ENCODE measurements at places on chromosomes 1 and 21.

- H3K27ac ChIP-seq: no peak overlapping the region
- H3K4me3 ChIP-seq: no peak overlapping the region
- DNase-seq: no peak
- H3K4me1 ChIP-seq: peaks cover 7% of the 10 kb centered on the region
- H3K36me3 ChIP-seq: no peaks in the 10 kb centered on the region
Measured at GRCh38 chr1:60425528-60425927, 352.0 kb upstream of the C1orf87 start.

DNA sequence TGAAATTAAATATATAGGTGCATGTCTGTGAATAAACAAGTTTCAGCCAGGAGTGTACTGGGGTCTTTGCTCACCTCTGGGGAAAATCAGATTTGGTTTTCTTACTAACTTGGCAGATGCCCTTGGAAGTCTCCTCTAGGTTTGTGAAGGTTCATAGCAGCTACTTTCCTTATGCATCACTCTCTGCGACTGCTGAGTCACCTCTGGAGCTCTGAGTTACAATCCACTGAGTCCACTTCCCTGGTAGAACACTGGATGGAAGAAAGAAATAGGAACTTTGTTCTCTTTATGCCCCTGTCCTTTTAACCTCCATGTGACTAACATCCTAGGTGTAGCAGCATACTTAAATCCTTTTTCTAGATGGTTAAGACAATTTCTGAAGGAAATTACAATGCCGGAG lies 4.4 kb upstream of the FASLG start:
- H3K4me1 ChIP-seq: no peaks in the 10 kb centered on the region
- H3K27me3 ChIP-seq: no peaks in the 10 kb centered on the region
- no peak for DNase-seq
- no peak overlapping the region for H3K27ac ChIP-seq
- no peaks in the 10 kb centered on the region for H3K36me3 ChIP-seq

- no peak overlapping the region for H3K27ac ChIP-seq
- no peaks in the 10 kb centered on the region for H3K36me3 ChIP-seq
- no peaks in the 10 kb centered on the region for H3K27me3 ChIP-seq
Measured at GRCh38 chr21:44440241-44441040, 14.9 kb upstream of the LRRC3 start.

- no peaks in the 10 kb centered on the region for H3K4me1 ChIP-seq
- no peak for DNase-seq
- no peak overlapping the region for H3K27ac ChIP-seq
Measured at GRCh38 chr1:187203257-187203656, 374.5 kb downstream of the PLA2G4A start.

GRCh38 chr1:37036667-37037053 lies 2.3 kb upstream of the GRIK3 start:
- peaks cover 11% of the 10 kb centered on the region for H3K4me1 ChIP-seq
- peaks cover 95% of the 10 kb centered on the region for H3K27me3 ChIP-seq
- DNase-seq: no peak
- H3K27ac ChIP-seq: no peak overlapping the region
- H3K36me3 ChIP-seq: no peaks in the 10 kb centered on the region

- peaks cover 10% of the 10 kb centered on the region for H3K4me1 ChIP-seq
- DNase-seq: no peak
- peaks cover 1% of the 10 kb centered on the region for H3K36me3 ChIP-seq
Measured at GRCh38 chr1:151479462-151479861, 20.2 kb upstream of the POGZ start.

GRCh38 chr1:36769886-36770830 lies 264.2 kb downstream of the GRIK3 start:
- H3K36me3 ChIP-seq: no peaks in the 10 kb centered on the region
- H3K4me3 ChIP-seq: no peak overlapping the region
- no peak overlapping the region for H3K27ac ChIP-seq
- no peak for DNase-seq
- H3K4me1 ChIP-seq: no peaks in the 10 kb centered on the region

DNA sequence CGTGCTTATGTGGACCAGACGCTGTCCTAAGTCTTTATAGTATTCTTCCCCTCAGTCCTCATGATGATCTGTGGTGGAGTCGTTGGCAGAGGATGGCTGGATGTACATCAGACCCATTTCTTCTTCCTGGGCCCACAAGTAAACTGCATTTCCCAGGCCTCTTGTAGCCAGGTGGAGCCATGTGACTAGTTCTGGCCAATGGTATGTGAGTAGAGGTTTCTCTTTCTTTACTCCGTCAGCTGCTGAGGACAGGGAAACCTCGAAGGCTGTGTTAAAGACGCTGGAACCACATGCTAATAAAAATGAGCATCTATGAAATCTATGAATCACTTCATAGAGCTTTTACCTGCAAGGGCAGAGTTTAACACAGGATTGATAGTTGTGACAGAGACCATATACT lies 18.7 kb upstream of the ZNF362 start:
- H3K4me3 ChIP-seq: no peak overlapping the region
- DNase-seq: peak; percentile 1
- H3K4me1 ChIP-seq: peaks cover 28% of the 10 kb centered on the region
- H3K27ac ChIP-seq: no peak overlapping the region
- no peaks in the 10 kb centered on the region for H3K27me3 ChIP-seq

GRCh38 chr1:153617663-153618062 lies 1.5 kb upstream of the S100A14 start:
- H3K4me3 ChIP-seq: no peak overlapping the region
- peaks cover 22% of the 10 kb centered on the region for H3K36me3 ChIP-seq
- peaks cover 30% of the 10 kb centered on the region for H3K4me1 ChIP-seq
- H3K27me3 ChIP-seq: no peaks in the 10 kb centered on the region
- H3K27ac ChIP-seq: no peak overlapping the region

DNA sequence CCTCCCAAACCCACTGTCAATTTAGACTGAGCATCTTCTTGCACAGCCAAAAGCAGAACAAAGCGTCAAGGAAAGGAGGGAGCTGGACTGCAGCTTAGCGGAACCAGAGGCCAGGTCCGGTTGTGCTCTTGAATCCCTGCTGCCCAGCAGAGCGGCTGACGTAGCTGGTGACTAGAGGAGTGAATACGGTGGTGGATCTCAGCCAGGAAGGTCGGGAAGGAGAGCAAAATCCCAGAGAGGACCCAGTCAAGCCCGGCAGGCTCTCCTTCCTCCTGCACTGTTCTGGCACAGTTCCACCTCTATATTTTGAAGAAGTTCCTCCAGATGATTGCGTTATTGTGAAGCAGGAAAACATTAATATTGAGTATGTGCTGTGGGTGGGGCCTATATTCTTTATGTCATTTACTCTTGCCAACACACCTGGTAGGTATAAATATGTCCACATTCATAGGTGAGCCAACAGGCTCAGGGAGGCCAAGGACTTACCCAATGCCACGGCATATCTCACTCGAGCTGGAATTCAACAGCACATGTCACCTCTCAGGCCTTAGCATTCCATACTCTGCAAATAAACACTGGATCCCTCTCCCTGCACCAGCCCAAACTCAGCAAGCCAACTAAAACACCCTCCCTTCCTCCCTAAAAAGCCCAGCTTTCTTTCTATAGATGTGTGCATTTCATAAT lies 23.6 kb upstream of the ABCB10 start:
- H3K36me3 ChIP-seq: no peaks in the 10 kb centered on the region
- no peak overlapping the region for H3K4me3 ChIP-seq
- H3K4me1 ChIP-seq: peaks cover 16% of the 10 kb centered on the region
- H3K27me3 ChIP-seq: no peaks in the 10 kb centered on the region
- no peak for DNase-seq
- no peak overlapping the region for H3K27ac ChIP-seq

DNA sequence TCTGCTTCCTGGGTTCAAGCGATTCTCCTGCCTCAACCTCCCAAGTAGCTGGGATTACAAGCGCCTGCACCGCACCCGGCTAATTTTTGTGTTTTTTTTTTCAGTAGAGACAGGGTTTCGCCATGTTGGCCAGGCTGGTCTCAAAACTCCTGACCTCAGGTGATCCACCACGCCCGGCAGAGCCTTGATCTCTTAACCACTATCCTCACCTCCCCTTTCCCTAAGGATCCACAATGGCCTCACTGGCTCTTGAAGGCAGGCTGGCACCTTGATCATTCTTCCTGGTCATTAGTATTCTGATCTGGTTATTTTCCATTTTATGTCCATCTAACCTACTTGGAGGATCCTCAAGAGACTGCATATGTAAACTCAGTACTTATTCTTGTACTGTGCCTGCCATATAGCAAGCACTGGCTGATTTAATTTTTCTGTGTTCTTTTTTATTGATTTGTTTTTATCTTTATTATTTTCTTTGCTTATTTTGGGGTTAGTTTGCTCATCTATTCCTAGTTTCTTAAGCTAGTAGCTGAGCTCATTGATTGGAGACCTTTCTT lies 6.3 kb downstream of the RCC1 start:
- peaks cover 43% of the 10 kb centered on the region for H3K4me1 ChIP-seq
- H3K27me3 ChIP-seq: no peaks in the 10 kb centered on the region
- no peak overlapping the region for H3K4me3 ChIP-seq
- H3K36me3 ChIP-seq: peaks cover 43% of the 10 kb centered on the region

DNA sequence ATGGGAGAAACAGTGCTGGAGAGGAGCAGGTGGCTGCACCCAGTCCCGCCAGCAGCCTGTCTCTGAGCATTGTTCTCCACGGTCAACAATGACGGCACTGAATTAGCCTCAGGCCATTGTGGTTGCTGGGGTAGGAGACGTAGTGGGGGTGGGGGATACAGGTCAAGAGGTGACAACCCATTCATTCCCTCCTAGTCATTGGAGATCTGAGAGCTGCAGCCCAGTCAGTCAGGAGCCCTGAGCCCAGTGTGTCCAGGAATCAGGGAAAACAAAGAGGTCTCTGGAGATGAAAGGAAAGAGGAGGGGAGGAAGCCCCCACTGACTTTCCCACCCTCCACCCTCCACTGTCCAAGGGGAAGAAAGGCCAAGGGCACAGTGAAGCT lies 15.3 kb downstream of the SMIM12 start:
- H3K36me3 ChIP-seq: peaks cover 5% of the 10 kb centered on the region
- no peak overlapping the region for H3K4me3 ChIP-seq
- H3K4me1 ChIP-seq: peaks cover 15% of the 10 kb centered on the region
- H3K27ac ChIP-seq: no peak overlapping the region
- no peaks in the 10 kb centered on the region for H3K27me3 ChIP-seq

GRCh38 chr1:10900251-10900651 lies 103.8 kb upstream of the CASZ1 start:
- no peaks in the 10 kb centered on the region for H3K36me3 ChIP-seq
- H3K4me1 ChIP-seq: peaks cover 37% of the 10 kb centered on the region
- H3K27me3 ChIP-seq: no peaks in the 10 kb centered on the region
- no peak overlapping the region for H3K4me3 ChIP-seq

GRCh38 chr1:234256359-234256758 lies 116.9 kb upstream of the COA6 start:
- no peaks in the 10 kb centered on the region for H3K36me3 ChIP-seq
- peaks cover 30% of the 10 kb centered on the region for H3K27me3 ChIP-seq
- H3K27ac ChIP-seq: no peak overlapping the region
- no peak overlapping the region for H3K4me3 ChIP-seq
- no peak for DNase-seq

GRCh38 chr1:14261395-14261794 lies 337.1 kb upstream of the KAZN start:
- no peak for DNase-seq
- peaks cover 8% of the 10 kb centered on the region for H3K4me1 ChIP-seq

GRCh38 chr1:6982860-6983259 lies 197.6 kb downstream of the CAMTA1 start:
- no peaks in the 10 kb centered on the region for H3K36me3 ChIP-seq
- peaks cover 55% of the 10 kb centered on the region for H3K27me3 ChIP-seq
- H3K4me1 ChIP-seq: no peaks in the 10 kb centered on the region
- no peak overlapping the region for H3K4me3 ChIP-seq
- DNase-seq: no peak

- no peak overlapping the region for H3K27ac ChIP-seq
- no peak for DNase-seq
- H3K4me3 ChIP-seq: no peak overlapping the region
- H3K4me1 ChIP-seq: no peaks in the 10 kb centered on the region
- no peaks in the 10 kb centered on the region for H3K27me3 ChIP-seq
Measured at GRCh38 chr1:87219141-87219540, 109.5 kb upstream of the LMO4 start.

DNA sequence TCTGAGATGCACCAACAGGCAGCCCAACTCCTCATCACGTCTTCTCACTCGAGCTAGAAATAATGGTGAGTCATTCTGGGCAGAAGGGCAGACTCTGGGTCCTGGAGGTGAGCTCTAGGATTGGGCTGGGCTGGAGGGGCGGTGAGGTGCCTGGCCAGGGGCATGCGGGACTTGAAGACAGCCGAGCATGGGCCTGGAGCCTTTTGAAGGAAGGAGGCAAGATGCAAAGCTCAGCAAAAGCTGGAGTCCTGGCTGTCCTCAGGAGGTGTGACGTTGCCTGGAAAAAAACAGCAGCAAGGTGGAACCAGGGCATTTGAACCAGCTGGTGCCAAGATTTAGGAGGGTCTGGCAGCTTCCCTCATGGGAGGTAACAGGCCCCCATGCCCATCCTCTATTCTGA lies 712 bp downstream of the KCNA2 start:
- no peaks in the 10 kb centered on the region for H3K36me3 ChIP-seq
- H3K4me1 ChIP-seq: peaks cover 11% of the 10 kb centered on the region
- no peak overlapping the region for H3K27ac ChIP-seq
